ENCODE measurements at places on chromosomes 5 and 9.
A peak's percentile ranks its signal among the peaks of the same experiment; 100 is the strongest.

GRCh38 chr5:169610606-169611005 lies 26.5 kb upstream of the DOCK2 start:
- no peak overlapping the region for H3K27ac ChIP-seq
- no peak overlapping the region for H3K4me3 ChIP-seq
- H3K27me3 ChIP-seq = no peaks in the 10 kb centered on the region
- H3K36me3 ChIP-seq = no peaks in the 10 kb centered on the region
- no peak for ATAC-seq

DNA sequence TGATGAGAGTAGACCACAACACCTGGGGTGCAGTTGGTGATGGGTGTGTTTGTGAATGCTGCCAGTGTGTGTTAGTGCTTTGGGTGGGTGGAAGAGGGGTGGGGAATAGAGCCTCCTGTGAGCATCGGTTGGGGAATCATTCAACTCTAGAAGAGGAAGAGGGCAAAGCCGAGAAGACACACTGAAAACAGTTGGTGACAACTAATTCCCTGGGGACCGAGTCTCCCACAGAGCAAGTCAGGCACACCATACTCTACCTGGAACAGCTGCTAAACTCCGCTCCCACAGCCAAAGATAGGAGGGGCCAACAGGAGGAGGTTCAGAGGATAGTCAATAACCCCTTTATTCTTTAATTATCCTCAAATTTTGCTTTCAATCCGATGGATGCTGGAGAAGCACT lies 1.6 kb upstream of the ARHGEF39 start:
- no peak for ATAC-seq
- peak overlapping the region; percentile 22 for H3K27ac ChIP-seq
- peaks cover 15% of the 10 kb centered on the region for H3K4me1 ChIP-seq

DNA sequence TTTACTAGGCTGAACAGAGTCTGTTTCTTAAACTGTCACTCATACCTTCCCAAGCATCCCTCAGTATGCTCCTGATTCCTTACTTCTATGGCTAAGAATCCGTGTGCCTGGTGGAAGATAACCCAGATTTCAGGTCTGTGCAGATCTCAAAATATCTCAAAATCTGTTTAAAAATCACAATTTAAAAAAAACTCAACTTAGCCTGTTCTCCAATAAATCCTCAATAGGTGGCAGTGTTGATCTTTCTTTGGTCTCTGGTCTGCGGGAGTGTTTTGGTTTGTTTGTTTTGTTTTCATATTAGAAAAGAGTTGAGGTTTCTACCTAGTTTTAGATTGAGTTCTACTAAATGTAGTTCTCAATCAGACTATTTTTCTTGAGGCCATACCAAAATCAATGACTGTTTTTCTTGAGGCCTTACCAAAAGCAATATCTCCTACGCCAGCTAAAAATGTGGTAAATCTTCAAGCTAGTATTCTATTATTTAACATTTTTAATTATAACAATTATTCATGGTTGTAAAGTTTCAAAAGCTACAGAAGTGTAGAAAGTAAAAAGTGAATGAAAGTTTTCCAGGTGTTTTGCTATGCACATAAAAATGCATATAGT lies 57.9 kb downstream of the TGFBR1 start:
- no peaks in the 10 kb centered on the region for H3K4me1 ChIP-seq
- ATAC-seq = no peak
- no peak overlapping the region for H3K27ac ChIP-seq

DNA sequence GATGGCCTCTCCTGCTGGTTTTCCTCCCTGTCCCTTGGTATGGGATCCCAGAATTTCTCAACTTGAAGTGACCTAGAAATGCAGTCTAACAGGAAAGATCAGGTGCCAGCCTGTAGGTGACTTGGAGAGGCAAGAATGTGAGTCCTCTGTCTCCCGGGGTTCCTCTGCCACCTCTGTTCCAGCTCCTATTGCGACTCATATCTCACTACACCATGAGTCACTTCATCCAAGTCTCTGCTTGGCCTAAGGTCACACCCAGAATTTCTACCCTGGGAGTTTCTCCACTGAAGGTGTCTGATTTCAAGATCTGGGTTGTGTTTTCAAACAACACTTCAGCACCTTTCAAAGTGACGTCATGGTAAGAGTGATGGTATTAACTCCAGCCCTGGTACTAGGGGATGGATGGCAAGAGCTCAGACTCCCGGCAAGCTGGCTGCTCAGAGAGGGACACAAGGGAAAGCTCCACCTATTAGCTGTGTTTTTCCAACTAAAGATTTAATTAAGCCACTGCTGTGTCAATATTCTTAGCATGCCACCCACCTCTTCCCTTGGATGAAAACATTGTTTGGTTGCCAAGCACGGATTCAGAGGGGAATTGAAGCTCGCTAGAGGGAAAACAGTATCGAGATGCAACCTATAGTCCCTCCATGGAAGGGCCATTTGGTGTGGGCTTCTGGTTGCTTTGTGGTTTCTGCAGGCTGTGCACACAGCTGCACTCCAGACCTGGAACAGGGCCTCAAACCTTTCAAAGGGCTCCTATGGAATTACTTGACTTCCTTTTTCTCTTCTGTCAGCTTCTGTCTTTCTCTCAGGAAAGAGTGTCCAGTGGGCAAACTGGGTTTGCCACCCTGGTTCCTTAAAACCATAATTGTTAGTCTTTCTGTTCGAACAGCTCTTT lies 205.7 kb downstream of the GAS1 start:
- peak; percentile 36 for ATAC-seq
- no peaks in the 10 kb centered on the region for H3K4me1 ChIP-seq
- no peaks in the 10 kb centered on the region for H3K36me3 ChIP-seq
- no peaks in the 10 kb centered on the region for H3K27me3 ChIP-seq

GRCh38 chr9:20197976-20198685 lies 409.3 kb upstream of the SLC24A2 start:
- H3K4me3 ChIP-seq = no peak overlapping the region
- no peaks in the 10 kb centered on the region for H3K27me3 ChIP-seq
- no peaks in the 10 kb centered on the region for H3K36me3 ChIP-seq

- H3K36me3 ChIP-seq = no peaks in the 10 kb centered on the region
- H3K4me1 ChIP-seq = no peaks in the 10 kb centered on the region
- H3K27ac ChIP-seq = no peak overlapping the region
- ATAC-seq = no peak
- H3K27me3 ChIP-seq = no peaks in the 10 kb centered on the region
Observed at GRCh38 chr9:6910032-6910431, 152.3 kb downstream of the KDM4C start.

GRCh38 chr5:96633820-96634219 lies 28.4 kb upstream of the CAST start:
- no peak overlapping the region for H3K4me3 ChIP-seq
- no peaks in the 10 kb centered on the region for H3K27me3 ChIP-seq
- no peaks in the 10 kb centered on the region for H3K4me1 ChIP-seq
- H3K27ac ChIP-seq = no peak overlapping the region
- no peaks in the 10 kb centered on the region for H3K36me3 ChIP-seq

DNA sequence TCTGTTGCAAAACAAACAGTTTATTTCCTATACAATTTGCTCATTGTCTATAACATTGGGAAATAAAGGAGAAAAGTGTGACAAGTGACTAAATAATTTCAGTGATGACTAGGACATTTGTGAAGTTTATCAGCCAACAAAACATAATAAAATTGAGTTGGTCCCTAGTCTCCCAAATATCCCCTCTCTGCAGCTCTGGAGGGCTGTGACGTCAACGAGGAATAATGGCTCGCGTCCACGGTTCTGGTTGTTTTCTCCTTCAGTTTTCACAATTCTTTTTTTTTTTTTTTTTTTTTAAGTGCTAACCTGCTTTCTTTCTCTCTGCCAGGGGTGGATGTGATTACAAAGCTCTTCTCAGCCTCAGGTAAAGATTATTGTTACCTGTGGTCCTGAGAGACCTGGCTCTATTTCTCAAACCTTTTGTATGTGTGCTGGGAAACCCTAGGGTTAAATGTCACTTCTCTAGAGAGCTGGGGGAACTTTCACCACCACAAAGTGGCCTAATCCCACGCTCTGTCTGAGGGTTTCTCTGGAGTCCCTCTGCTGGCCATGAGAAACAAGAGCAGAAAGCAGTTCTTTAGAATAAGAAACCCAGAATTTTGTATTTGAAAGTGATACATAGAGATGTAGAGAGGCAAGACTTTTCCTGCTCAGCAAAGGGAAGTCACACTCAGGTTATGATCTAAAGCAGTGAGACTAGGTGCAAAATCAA lies 36.2 kb upstream of the ANKRD55 start:
- no peak overlapping the region for H3K27ac ChIP-seq
- H3K27me3 ChIP-seq = no peaks in the 10 kb centered on the region
- H3K4me3 ChIP-seq = no peak overlapping the region
- no peaks in the 10 kb centered on the region for H3K4me1 ChIP-seq
- ATAC-seq = peak; percentile 46
- H3K36me3 ChIP-seq = no peaks in the 10 kb centered on the region

DNA sequence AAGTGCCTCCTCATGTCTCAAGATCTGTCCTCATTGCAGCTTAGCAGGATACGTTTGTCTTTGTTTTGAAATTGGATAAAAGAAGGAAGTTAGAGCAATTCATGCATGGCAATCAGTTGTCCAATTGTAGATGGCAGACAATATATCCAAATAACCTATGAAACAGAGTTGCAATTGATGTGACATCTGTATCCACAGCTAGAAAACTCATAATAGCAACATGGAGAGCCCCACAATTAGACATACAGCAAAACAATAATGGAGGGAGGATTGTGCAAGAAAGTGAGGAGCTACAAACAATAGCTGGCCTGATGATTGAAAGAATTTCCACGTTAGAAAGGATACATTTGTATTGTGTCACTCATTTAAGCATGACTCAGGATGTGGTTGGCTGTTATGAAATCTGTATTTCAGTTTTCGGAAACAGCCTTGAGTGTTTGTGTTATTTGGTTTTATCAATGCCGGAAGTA lies 132.0 kb downstream of the FAM174A start:
- no peaks in the 10 kb centered on the region for H3K4me1 ChIP-seq
- no peak overlapping the region for H3K4me3 ChIP-seq
- no peaks in the 10 kb centered on the region for H3K27me3 ChIP-seq

DNA sequence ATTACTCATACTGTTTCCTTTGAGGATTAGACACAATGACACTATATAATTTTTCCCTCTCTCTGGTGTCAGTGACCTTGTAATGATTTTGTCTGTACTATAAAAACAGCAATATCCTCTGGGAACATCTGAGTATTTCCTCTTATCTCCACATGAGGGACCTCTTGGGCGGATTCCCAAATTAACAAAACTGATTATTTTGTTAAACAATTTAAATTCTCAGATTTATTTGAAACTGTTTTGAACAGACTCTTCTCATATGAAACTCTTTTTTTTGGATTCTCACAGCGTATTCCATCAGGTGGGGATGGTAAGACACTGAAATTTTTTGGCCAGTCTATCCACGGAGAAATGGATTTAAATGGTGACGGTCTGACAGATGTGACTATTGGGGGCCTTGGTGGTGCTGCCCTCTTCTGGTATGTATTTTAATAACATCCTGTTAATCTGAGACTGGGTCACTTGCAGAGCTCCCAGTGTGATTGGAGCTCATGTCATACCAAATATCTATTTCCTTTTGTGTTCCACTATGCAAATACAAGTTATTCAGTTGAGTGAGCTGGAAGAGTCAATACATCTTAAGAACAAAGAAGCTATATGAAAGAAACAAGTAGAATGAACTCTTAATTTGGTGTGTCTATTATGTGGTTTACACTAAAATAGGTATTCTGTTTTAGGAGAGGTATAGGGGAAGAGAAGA lies 73.8 kb upstream of the ITGA2 start:
- peaks cover 4% of the 10 kb centered on the region for H3K4me1 ChIP-seq
- ATAC-seq = peak; percentile 81
- peak overlapping the region; percentile 51 for H3K27ac ChIP-seq
- H3K4me3 ChIP-seq = peak overlapping the region; percentile 14
- no peaks in the 10 kb centered on the region for H3K27me3 ChIP-seq

DNA sequence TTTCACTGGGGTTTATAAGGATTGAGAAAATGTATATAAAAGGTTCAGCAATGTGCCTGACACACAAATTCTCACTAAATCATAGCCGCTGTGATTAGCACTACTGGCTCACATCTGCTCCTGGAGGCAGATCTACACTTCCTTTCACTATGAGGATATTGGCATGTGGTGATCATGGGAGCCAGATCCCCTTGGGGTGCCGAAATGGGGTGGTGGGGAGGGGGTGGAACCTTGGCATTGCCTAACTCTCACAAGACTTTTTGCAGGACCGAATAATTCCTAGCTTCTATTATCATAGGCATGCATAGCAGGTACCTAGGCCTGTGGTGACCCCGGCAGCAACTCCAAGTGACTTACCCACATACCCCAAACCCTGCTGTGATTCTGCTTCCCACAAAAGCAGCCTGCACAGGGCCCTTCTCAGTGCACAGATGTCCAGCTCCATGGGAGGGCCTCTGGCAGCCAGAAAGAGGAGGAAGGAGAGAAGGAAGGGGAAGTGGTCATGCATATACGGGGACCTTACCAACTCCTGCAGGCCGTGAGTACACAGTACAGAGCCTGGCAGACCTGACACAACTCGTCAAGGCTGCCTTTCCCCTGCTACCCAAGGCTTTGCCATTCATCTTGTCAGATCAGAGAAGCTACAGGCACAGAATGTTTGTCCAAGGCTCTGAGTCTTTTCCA lies 61.3 kb upstream of the IQGAP2 start:
- H3K27me3 ChIP-seq = no peaks in the 10 kb centered on the region
- no peak overlapping the region for H3K4me3 ChIP-seq
- no peak overlapping the region for H3K27ac ChIP-seq
- ATAC-seq = peak; percentile 60
- H3K36me3 ChIP-seq = no peaks in the 10 kb centered on the region

GRCh38 chr9:85743275-85744128 lies 1.7 kb upstream of the AGTPBP1 start:
- no peaks in the 10 kb centered on the region for H3K36me3 ChIP-seq
- H3K27ac ChIP-seq = no peak overlapping the region
- peaks cover 9% of the 10 kb centered on the region for H3K27me3 ChIP-seq
- H3K4me1 ChIP-seq = peaks cover 24% of the 10 kb centered on the region
- no peak for ATAC-seq
- H3K4me3 ChIP-seq = no peak overlapping the region

- no peaks in the 10 kb centered on the region for H3K36me3 ChIP-seq
- no peaks in the 10 kb centered on the region for H3K4me1 ChIP-seq
- no peak overlapping the region for H3K27ac ChIP-seq
- no peak for ATAC-seq
Observed at GRCh38 chr5:56279291-56279690, 46.2 kb upstream of the ANKRD55 start.

- H3K4me1 ChIP-seq = no peaks in the 10 kb centered on the region
- no peaks in the 10 kb centered on the region for H3K36me3 ChIP-seq
- no peak overlapping the region for H3K4me3 ChIP-seq
- no peaks in the 10 kb centered on the region for H3K27me3 ChIP-seq
- H3K27ac ChIP-seq = no peak overlapping the region
Observed at GRCh38 chr5:14112998-14113652, 30.0 kb upstream of the TRIO start.

GRCh38 chr5:15003511-15003920 lies 131.9 kb upstream of the ANKH start:
- no peak overlapping the region for H3K4me3 ChIP-seq
- H3K36me3 ChIP-seq = no peaks in the 10 kb centered on the region
- ATAC-seq = peak; percentile 82

GRCh38 chr9:93265301-93265971 lies 81.5 kb downstream of the WNK2 start:
- peaks cover 86% of the 10 kb centered on the region for H3K36me3 ChIP-seq
- H3K4me1 ChIP-seq = no peaks in the 10 kb centered on the region
- no peak overlapping the region for H3K4me3 ChIP-seq

Data from gastroesophageal sphincter (tissue), 4 donors.